ENCODE measurements at places on chromosomes 2 and 18. TPM values are rescaled to one million over a fixed set of nuclear protein-coding genes. Genes with fewer than 3 reads are reported as not detected.

GRCh38 chr18:292271-292670, 24.4 kb upstream of the THOC1 start:
- no peaks in the 10 kb centered on the region for H3K27me3 ChIP-seq
- H3K36me3 ChIP-seq = no peaks in the 10 kb centered on the region
- H3K27ac ChIP-seq = no peak overlapping the region
- no peak overlapping the region for H3K4me3 ChIP-seq
- no peaks in the 10 kb centered on the region for H3K4me1 ChIP-seq

- H3K36me3 ChIP-seq = peaks cover 4% of the 10 kb centered on the region
- no peak overlapping the region for H3K27ac ChIP-seq
- H3K4me1 ChIP-seq = peaks cover 10% of the 10 kb centered on the region
- peak; percentile 33 for DNase-seq
- H3K4me3 ChIP-seq = no peak overlapping the region
Observed at GRCh38 chr2:105313877-105314276, 15.7 kb downstream of the TGFBRAP1 start.

DNA sequence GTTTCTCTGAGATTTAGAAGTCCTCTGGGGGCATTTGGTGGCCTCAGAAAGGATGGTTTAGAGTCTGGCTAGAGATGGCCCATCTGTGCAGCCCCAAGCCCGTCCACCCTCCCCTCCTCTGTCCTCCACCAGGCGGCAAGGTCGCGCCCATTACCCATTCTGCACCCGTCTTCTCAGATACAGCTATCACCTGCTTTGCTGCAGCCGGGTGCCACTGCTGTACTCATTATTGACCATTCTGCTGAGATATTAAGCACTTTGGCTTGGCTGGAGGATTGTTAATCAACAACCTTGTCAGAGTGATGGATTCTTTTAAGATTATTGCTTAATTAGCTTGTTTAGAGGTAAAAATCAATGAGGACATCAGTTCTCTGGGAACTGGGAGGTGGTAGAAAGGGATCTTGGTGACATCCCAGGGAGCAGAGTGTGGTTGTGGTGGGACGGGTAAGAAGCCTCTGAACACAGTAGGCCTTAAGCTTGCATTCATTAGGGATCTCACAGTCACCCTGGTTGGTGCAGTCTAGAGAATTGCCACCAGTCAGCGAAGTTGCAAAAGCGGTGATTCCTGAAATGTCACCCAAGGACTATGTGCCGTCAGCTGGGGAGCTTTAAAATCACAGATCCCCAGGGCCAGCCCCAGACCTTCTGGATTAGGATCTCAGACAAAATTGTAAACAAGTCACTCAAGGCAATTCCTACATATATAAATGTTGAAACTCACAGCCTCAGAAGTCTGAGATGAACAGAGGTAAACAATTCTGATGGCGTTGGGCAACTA, 90.9 kb downstream of the CAPN13 start:
- no peak for DNase-seq
- no peak overlapping the region for H3K27ac ChIP-seq
- H3K27me3 ChIP-seq = peaks cover 3% of the 10 kb centered on the region
- H3K4me3 ChIP-seq = no peak overlapping the region
- H3K36me3 ChIP-seq = no peaks in the 10 kb centered on the region

Gene SCG2
- polyA plus RNA-seq = 0.12 TPM

Gene CHRNG
- not detected for polyA plus RNA-seq

DNA sequence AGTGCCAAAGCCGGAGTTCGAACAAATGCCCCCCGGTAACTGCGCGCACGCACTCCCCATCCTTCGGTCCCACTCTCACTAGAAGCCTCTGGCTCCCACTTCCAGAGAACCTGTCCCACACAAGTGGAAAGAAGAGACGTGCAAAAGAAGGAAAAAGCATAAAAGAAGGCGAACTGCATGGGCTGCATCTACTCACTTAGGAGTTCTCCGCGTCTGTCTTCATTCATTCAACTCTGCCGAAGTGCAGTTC, 312 bp downstream of the NR4A2 start:
- H3K4me1 ChIP-seq = peaks cover 47% of the 10 kb centered on the region
- H3K4me3 ChIP-seq = peak overlapping the region; percentile 93
- peak overlapping the region; percentile 99 for H3K27ac ChIP-seq
- no peaks in the 10 kb centered on the region for H3K36me3 ChIP-seq

DNA sequence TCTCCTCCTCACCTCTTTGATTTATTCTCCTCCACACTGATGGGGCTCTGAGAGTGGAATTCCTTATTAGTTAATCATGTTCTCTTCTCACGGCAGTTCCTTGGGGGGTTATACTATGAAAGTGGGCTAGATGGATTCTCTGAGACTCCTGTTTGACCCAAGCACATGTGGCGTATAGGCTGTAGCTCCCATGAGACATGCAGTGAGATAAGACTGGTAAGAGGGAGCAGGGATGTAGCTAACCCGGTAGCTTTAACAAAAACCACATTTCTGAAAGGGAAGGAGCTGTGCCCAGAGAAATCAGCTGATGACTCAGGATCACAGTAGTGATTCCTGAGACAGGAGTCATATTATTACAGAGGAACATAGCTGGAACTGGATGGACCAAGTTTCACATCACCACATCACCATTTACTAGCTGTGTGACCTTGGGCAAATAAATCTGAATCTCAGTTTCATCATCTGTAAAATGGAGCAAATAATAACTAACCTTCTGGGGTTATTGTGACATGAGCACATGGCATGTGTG, 82.9 kb downstream of the CRIM1 start:
- H3K27me3 ChIP-seq = no peaks in the 10 kb centered on the region
- DNase-seq = no peak

Gene TMSB10
- polyA plus RNA-seq = 4,601 TPM

DNA sequence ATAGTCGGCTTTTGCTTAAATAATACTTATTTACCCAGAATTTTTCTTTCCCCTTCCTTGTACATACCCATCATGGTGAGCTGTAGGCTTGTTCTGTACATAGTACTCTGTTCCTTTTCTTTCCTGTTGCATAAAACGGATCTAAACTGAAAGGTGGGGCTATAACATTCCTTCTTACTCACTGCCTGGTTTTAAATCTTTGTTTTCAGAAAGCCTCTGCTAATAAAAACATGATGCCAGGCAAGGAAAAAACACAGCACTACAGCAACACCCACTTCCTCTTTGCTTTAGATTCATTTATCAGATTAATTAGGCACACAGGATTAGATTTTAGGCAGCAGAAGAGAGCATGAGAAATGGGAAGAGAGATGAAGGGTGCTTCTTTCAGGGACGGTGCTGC, 19.6 kb upstream of the STON1 start:
- DNase-seq = no peak
- H3K27ac ChIP-seq = no peak overlapping the region
- H3K36me3 ChIP-seq = peaks cover 9% of the 10 kb centered on the region
- H3K27me3 ChIP-seq = no peaks in the 10 kb centered on the region
- H3K4me3 ChIP-seq = no peak overlapping the region
- no peaks in the 10 kb centered on the region for H3K4me1 ChIP-seq

Gene PLA2R1
- not detected for polyA plus RNA-seq

DNA sequence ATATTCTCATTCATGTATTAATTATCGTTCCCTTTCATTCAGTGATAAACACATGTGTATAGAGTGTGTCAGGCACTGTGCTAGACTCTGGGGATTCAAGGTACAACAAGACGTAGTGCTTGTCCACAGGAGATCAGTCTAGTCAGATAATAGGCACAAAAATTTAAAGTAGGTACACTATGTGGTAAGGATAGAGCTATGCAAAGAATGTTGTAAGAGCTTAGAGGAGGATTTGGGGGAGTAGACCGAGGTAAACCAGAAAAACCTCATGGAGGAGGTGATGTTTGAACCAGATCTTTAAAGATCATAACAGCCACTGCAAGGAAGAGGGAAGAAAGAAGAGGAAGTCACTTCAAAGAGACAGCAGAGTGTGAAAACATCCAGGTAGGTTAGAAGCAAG, 256.9 kb upstream of the DDX18 start:
- H3K4me1 ChIP-seq = no peaks in the 10 kb centered on the region
- H3K27me3 ChIP-seq = no peaks in the 10 kb centered on the region
- H3K36me3 ChIP-seq = no peaks in the 10 kb centered on the region

Gene PRKAG3
- not detected for polyA plus RNA-seq

DNA sequence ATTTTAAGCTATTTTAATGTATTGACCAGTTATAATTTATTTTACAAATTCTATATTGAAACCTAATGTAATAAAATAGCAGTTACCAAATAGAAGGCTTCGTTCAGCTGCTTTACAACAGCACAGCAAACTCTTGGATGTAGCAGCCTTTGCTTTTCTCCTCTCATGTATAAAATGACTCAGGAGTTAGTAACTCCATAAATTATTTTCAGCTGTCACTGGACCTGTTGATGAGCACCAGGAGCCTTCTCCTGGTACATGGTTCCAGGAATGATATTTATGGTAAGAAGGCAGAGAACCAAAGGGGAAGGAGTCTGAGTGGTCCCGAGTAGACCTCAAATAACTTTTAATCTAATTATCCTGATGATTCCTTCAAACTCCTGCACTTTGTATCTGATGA, 256.4 kb upstream of the NETO1 start:
- DNase-seq = no peak
- no peak overlapping the region for H3K4me3 ChIP-seq
- H3K4me1 ChIP-seq = peaks cover 10% of the 10 kb centered on the region
- no peaks in the 10 kb centered on the region for H3K27me3 ChIP-seq
- no peak overlapping the region for H3K27ac ChIP-seq

- H3K36me3 ChIP-seq = no peaks in the 10 kb centered on the region
- H3K4me1 ChIP-seq = no peaks in the 10 kb centered on the region
- H3K4me3 ChIP-seq = no peak overlapping the region
- no peak for DNase-seq
- H3K27me3 ChIP-seq = no peaks in the 10 kb centered on the region
Observed at GRCh38 chr2:74313497-74313896, 29.7 kb downstream of the SLC4A5 start.

Gene ASB18
- polyA plus RNA-seq = not detected

Gene LINC00305
- not detected for polyA plus RNA-seq

Gene OSBPL6
- not detected for polyA plus RNA-seq

Gene ASPRV1
- 1.1 TPM for polyA plus RNA-seq

DNA sequence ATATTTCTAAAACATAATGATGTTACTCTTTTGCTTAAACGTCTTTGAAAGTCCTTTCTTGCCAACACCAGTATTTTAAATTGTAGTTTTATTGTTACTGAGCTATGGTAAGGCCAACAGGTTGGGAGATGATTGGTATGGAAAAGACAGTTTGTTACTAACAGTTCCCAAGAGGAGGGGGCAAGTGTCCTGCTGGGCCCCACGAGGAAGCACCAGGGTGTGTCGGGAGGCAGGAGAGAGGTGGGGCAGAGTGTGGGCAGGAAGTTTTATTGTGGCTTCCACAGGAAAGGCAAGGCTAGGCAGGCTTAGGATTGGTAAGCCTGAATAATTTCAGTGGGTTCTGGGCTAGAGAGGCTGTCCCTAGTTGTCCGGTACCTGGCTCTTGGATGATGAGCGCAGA, 134.3 kb downstream of the SOCS6 start:
- H3K27me3 ChIP-seq = no peaks in the 10 kb centered on the region
- H3K4me1 ChIP-seq = no peaks in the 10 kb centered on the region
- no peak overlapping the region for H3K27ac ChIP-seq
- H3K36me3 ChIP-seq = no peaks in the 10 kb centered on the region

Gene DSEL
- 0.10 TPM for polyA plus RNA-seq

GRCh38 chr2:200737585-200737984, 74.1 kb upstream of the BZW1 start:
- DNase-seq = no peak
- no peak overlapping the region for H3K27ac ChIP-seq
- H3K4me3 ChIP-seq = no peak overlapping the region
- peaks cover 2% of the 10 kb centered on the region for H3K27me3 ChIP-seq
- no peaks in the 10 kb centered on the region for H3K4me1 ChIP-seq

- H3K4me3 ChIP-seq = no peak overlapping the region
- DNase-seq = no peak
- H3K27ac ChIP-seq = no peak overlapping the region
- H3K4me1 ChIP-seq = no peaks in the 10 kb centered on the region
- H3K27me3 ChIP-seq = no peaks in the 10 kb centered on the region
Observed at GRCh38 chr2:166112193-166112605, 15.6 kb downstream of the SCN1A start.

Gene MIB1
- polyA plus RNA-seq = 1.8 TPM

GRCh38 chr2:33275689-33276444, 200.6 kb upstream of the RASGRP3 start:
- no peaks in the 10 kb centered on the region for H3K27me3 ChIP-seq
- H3K36me3 ChIP-seq = no peaks in the 10 kb centered on the region
- no peak overlapping the region for H3K4me3 ChIP-seq
- H3K4me1 ChIP-seq = peaks cover 12% of the 10 kb centered on the region

GRCh38 chr2:8487461-8487932, 194.4 kb upstream of the ID2 start:
- DNase-seq = no peak
- peaks cover 23% of the 10 kb centered on the region for H3K4me1 ChIP-seq
- peaks cover 72% of the 10 kb centered on the region for H3K27me3 ChIP-seq
- H3K36me3 ChIP-seq = no peaks in the 10 kb centered on the region

GRCh38 chr2:148653437-148653836, 8.9 kb downstream of the EPC2 start:
- peak overlapping the region; percentile 30 for H3K27ac ChIP-seq
- DNase-seq = peak; percentile 50
- H3K4me3 ChIP-seq = peak overlapping the region; percentile 1
- H3K4me1 ChIP-seq = peaks cover 38% of the 10 kb centered on the region
- no peaks in the 10 kb centered on the region for H3K36me3 ChIP-seq

Gene GPR55
- 3.0 TPM for polyA plus RNA-seq

Gene SLC4A3
- polyA plus RNA-seq = 0.04 TPM

DNA sequence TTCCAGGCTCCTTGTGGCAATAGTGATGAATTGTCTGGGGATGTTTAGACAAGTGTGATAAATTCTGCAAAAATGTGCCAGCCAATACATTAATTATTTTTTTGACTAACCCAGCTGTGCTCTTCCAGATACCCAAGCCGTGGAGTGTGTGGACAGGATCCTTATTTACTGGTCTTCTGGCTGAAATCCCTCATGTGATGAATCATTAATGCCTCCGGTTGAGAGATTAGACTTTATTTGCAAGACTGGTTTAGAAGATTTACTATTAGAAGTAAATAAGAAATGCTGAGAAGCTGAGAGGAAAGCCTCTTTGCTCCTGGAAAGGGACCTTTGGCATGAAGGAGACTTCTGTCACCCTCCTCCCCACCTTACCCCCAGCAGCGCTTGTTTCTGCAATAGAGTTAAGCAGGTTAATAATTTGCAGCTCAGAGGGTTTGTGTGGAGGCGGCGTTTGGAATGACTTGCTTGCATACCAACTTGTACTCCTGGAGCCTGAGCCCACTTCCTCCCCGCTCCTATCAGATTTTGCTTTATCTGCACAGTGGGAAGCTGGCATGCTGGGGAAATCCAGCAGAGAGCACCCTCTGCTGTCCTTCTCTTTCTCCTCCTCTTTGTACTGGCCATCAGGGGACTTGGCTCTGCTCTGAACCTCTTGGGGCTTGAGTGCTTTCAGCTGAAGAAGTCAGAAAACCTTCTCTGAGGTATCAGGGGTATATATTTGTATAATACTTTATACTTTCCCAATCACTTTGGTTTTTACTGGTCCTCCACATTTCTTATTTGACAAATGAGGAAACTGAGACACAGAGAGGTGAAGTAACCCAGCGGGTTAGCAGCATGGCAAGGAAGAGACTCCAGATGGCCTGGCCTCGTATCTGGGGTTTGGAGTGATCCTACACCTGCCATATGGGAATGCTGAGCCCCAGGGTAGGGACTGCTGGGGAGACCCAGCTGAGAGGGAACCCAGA, 16.3 kb downstream of the SLC3A1 start:
- H3K27ac ChIP-seq = no peak overlapping the region
- H3K4me3 ChIP-seq = no peak overlapping the region
- no peak for DNase-seq
- no peaks in the 10 kb centered on the region for H3K36me3 ChIP-seq
- peaks cover 6% of the 10 kb centered on the region for H3K27me3 ChIP-seq

Gene UGT1A8
- polyA plus RNA-seq = not detected

Measured in B cell (primary cell).